ENCODE measurements at places on chromosomes 4 and X. TPM values are rescaled to one million over a fixed set of nuclear protein-coding genes. Genes with fewer than 3 reads are reported as not detected.

- DNase-seq, result no peak
Observed at GRCh38 chrX:19811807-19812604, 75.4 kb downstream of the SH3KBP1 start.

GRCh38 chrX:15350329-15350996 lies 15.1 kb upstream of the PIGA start:
- DNase-seq, result no peak

GRCh38 chr4:18134111-18134510 lies 112.6 kb upstream of the LCORL start:
- no peak for DNase-seq

DNA sequence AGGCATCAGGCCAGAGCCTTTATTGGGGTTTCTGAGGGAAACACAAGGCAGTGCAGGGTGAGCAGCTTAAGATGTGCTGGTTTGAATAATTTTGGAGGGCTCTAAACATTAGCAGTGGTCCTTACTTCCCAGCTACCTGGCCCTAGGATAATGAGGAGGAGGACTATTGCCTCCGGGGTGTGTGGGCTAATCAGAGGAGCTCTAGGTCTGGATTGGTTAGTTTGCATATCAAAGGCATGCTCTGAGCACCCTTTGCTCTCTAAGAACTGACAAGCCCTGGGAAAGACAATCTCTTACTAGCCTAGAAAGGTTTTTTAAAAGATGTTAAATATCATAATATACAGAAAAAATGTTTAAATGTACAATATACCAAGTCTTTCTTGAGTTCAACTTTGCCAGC lies 58.4 kb downstream of the RXFP1 start:
- DNase-seq, result no peak

DNA sequence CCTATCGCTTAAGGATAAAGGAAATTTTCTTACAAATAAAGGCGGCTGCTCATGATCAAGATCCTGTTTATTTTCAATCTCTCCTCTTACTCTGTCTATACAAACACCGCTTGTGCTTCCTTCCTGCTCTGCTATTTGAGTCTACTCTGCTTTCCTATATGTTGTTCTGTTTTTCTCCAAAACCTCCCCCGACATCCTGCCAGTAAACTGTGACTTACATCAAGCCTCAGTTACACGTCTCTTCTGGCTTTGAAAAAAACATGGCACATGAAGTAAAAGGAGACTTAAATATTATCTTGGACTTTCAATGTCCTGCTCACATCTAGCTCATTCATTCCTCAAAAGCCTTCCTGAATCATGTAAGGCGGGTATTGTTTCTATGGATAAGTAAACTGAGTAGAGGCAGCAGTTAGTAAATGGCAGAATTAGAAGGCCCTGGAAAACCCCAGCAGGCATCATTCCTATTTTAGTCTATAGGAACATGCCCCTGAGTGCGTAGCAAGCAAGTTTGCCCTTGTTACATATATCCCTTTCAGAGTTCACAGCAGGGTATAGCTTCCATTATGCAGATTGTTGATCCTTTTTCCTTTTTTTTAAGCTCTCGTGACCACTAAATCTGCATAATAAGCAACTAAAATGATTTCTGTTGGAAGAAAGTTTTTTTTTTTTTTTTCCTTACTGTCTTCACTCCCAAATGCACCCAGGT lies 280.1 kb downstream of the RAPGEF2 start:
- no peak for DNase-seq

DNA sequence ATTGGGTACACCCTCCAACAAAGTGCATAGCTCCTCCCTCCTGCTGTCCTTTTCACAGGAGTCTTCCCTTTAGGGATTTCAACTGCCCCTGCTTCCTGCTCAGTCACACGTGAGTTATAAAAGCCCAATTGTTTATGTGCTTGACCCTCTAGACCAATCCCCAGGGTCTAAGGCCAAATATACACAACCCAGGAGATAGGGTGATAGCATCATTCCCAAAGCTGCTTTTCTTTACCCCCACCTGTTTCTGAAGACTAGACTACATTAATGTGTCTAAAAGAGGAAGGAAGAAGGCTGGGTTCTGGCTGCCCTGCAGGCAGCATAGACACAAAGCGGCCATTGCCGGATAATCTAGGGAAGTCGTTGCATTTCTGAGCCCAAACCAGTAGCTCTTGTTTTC lies 526.7 kb upstream of the FRG1 start:
- DNase-seq, result no peak

- no peak for DNase-seq
Observed at GRCh38 chr4:36772154-36772516, 472.4 kb upstream of the NWD2 start.

- no peak for DNase-seq
Observed at GRCh38 chr4:20284990-20285389, 33.3 kb downstream of the SLIT2 start.

The ERVMER34-1 gene
- 2.5 TPM for total RNA-seq

The FAM114A1 gene
- total RNA-seq, result 18.5 TPM

The ETNPPL gene
- 0.35 TPM for total RNA-seq

Data from Calu3 (cell line).